ENCODE measurements at places on chromosomes 6 and 20.

GRCh38 chr6:138724015-138724414, 49.6 kb upstream of the CCDC28A start:
- DNase-seq, result no peak

DNA sequence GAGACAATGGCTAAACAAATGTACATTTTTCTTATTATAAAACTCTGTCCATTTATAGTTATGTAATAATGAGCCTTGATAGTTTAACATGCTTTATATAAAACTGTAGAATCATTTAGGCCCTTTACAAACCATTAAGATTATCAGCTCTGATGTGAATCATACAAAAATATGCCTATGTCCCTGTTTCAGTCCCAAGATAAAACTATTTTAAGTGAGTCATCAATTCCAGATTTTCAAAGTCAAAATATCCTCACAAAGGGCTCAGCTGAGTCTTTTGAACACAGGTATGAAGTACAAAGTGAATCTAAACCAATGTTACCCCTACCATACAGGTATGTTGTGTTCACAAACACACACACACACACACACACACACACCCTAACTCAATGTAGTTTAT, 88.0 kb downstream of the PTPRK start:
- no peak for DNase-seq

- no peak for DNase-seq
These were observed 147.2 kb upstream of the EYA4 start for GRCh38 chr6:133093956-133094355.

- DNase-seq, result no peak
These were observed 126.5 kb upstream of the CDYL start for GRCh38 chr6:4649728-4650127.

DNA sequence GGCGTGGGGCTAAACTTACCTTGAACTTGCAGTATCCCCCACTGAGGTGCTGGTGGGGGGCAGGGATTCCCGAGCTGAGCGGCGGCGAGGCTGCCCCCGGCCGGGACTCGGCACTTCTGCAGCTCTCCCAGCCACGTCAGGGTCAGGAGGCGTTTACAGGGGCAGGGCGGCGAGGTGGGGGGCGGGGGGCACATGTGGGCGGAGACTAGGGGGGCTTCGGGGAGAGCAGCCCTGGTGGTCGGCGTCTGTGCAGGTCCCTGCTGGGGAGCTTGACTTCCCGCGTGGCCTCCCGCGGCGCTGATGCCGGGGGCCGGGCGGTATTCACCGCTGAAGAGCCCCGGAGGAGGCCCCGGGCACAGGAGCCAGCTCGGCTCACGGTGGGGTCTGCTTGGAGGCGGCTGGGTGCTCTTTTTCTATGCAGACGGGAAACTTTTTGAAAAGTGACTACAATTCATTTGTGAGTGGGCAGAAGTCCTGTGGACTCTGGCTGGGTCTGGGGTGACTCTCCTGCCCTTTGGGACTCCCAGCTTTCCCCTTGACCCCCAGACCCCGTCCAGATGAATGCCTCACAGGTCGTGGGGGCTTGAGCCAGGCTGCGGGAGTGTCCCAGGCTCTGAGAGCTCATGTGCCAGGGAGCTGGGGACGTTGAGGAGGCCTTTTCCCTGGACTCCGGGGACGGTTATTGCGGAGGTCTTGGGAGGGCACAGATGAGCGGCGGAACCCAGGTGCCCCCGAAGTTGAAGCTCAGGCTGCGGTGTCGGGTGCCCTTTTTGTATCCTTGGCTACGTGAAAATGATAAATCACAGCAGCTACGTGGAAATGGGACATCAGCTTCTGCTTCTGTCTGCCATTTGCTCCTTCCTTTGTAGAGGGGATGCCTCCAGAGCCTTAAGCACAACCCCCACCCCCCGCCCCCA, 75.9 kb upstream of the GATA5 start:
- no peak for DNase-seq

DNA sequence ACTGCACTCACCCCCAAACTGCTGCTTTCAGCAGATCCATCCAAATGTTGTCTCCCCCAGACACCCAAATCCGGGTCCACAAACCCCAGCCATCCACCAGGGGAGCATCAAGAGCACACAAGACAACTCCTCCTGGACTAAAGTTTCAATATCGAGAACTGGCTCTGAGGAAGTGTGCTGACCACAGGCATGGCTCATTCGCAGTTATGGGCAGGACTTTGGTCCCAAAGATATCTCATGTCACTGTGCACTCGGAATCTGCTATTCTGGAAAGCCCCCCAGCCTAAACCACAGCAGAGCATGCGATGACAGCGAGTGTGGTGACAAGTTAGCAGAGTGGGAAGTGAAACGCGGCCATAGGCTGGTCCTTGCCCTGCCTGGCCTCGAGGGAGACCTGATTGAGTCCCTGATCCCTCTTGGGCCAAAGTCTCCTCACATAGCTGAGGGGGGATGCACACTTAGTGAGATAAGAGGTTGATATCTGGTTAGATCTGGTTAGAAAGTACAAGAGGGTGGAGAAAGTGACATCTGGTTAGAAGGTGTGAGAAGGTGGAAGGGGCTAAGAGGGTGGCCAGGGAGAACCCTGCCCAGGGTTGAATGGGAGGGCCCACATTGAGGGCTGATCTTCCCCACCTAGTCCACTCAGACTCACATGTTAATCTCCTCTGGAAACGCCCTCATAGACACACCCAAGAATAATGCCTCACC, 149.7 kb downstream of the MRPL14 start:
- DNase-seq, result no peak

DNA sequence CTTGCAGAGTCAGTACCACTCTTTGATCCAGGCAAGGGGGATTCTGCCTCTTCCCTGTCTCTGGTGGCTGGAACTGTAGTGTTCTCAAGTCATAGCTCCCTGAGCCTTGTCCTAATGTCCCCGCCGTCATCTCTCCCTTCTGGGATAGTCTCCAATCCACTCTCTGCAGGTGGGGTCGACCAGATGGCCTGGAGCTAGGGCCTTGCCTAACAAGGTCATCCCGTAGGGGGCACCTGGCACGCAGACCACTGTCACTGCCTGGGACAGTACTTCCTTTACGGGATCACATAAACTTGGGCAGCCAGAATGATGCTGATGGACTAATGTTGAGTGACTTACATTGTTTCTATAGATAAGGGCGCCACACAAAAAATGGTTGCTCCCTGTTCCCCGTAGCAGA, 118.9 kb upstream of the SLC22A23 start:
- no peak for DNase-seq

- no peak for DNase-seq
These were observed 16.3 kb upstream of the FAM8A1 start for GRCh38 chr6:17583811-17584210.

GRCh38 chr6:162922563-162923166, 194.9 kb downstream of the PACRG start:
- no peak for DNase-seq

- DNase-seq, result no peak
These were observed at the start of gene ARG1 for GRCh38 chr6:131572686-131573415. TSS of gene ARG1 (plus strand) at chr6:131573226. CDS start at chr6:131573283, 57 bp downstream.

DNA sequence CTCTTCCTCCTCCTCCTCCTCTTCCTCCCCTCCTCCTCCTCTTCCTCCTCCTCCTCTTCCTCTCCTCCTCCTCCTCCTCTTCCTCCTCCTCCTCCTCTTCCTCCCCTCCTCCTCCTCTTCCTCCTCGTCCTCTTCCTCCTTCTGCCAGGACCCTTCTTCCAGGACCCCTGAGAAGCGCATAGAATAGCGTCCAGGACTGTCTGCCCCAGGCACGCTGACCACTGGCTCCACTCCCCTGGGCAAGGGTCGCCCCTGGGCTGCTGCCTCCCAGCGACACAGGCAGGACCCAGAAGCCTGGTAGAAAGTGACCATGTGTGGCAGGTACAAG, 42.4 kb upstream of the BHLHE23 start:
- DNase-seq, result no peak

- no peak for DNase-seq
These were observed 3.7 kb upstream of the ENPP1 start for GRCh38 chr6:131804131-131804530.

DNA sequence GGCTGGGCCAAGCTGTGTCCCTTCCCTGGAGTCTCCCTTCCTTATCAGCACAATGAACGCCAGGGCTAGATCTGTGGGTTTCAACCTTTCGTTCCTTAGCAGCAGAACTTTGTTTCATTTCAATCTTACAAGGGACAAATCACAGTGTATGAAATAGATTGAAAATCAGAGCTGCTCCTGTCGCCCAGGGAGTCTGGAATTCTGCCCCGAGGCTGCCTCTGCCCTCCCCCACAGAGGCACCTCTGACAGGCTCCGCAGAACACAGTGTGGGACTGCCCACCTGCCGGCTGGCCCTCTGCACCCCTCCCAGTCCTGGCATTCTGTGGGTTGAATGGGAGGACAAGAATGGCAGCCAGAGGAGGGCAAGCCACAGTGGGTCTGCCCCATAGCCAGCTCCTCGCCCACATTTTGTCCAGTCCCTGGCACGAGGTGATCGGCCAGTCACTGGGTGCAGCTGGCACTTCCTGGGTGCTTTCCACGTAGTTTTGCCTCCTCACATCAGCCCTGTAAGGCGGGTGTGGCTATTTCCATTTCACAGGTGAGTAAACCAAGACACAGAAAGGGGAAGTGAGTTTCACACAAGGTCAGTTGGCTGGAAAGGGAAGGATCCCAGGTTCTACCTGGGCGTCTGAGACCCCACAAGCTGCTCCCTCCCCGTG, 26.1 kb downstream of the MANBAL start:
- DNase-seq, result no peak

- DNase-seq, result no peak
These were observed 58.0 kb upstream of the ARHGAP18 start for GRCh38 chr6:129767776-129768485.

DNA sequence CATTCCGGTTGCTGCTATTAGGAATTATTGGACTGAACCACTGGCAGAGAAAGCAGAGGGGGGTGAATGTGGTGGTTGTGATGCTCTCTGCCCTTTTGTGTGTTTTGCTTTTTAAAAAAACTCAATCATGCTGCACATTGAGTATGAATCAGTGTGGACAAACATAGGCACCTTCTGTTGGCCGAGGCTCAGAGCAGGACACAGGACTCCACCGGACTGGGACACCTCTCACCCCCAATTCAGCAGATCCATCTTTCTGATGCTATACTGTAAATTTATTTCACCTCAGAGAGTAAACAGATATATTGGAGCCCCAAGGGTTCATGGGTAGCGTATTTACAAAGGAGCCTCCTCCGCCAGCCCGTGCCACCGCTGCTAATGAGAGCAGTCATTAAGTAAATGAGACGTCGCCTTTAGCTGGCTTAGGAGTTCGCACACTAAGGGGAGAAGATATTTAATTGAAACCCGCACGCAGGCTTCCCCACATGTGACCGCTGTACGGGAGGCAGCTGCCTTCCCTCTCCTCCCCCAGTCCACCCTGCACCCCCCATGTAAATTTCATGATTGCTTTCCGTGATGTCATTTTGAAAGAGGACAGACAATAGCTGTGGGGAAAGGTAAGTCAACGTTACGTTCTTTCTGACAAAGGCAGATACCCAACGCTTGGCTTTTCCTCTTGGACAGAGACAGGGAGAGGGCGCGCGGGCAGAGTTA, at the start of gene MYT1:
TSS of gene MYT1 (plus strand) at position 330 of the 714 bp plus-strand sequence. CDS start 34,410 bp downstream, outside the sequence.
- no peak for DNase-seq

DNA sequence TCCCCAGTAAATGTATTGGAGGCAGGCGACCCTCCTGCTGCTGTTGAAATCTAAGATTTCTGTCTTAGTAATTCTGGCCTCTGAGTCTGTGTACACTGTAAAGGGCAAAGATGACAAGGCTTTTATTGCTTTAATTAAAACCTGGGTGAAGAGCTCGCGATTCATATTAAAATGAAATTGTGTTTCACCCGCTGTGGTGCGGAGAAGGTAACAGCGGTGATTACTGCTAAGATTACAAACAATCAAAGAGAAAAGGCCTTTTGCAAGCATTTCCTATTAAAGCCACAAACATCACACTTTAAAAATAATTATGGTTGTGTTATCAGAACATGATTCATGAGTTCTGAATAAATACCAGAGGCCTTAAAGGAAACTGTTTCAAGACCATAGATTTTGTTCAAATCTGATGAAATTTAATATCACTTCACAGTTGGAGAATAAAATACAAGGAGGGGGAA, 69.3 kb downstream of the TOX2 start:
- no peak for DNase-seq

- no peak for DNase-seq
These were observed 148.3 kb upstream of the NRSN1 start for GRCh38 chr6:23977706-23978105.

DNA sequence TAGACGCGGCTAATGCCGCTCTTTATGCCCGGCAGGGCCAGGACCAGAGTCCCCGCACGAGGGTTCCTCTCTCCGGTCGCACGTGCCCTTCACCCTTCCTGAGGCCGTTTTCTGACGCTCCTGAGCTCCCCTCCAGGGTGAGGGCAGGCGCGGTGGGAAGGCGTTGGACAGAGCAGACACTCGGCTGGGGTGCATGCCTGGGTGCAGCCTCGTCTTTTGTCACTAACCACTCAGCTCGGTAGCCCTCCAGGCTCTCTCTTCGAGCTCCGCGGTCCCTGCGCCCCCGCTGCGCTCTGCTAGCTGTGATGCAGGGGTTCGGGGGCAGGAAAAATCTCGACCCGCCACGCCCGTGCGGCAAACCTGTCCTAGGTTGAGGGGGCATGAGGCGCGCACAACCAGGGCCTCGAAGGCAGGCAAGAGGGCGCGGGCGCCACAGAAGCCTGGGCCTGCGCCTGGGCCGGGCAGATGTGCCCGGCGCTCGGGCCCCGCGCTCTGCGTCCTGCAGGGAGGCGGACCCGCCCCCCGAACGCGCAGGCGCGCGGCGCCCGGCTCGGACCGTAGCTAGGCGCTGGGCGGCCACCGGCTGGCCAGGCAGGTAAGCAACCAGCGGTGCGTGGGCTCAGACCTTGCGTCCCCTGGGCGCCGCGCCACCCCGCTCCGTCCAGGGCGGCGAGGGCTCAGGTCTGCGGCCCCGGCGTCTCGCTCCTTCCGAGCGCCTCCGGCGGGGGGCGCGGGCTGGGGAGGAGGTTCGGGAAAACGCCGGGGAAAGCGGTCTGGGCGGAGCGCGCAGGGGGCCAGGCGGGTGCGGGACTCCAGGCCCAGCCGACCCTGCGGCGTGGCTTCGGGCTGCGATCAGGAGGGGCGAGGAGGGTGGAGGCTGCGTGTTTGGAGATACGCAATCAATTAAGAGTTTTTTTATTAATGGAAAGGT, at the start of gene L3MBTL1:
TSS of gene L3MBTL1 (plus strand) at position 548 of the 931 bp plus-strand sequence. CDS start 5,807 bp downstream, outside the sequence.
- DNase-seq, result no peak
